ENCODE measurements at places on chromosomes 11 and 22.
A peak's percentile ranks its signal among the peaks of the same experiment; 100 is the strongest.

GRCh38 chr11:63623513-63624140 lies 9.4 kb upstream of the PLAAT3 start:
- DNase-seq: no peak

GRCh38 chr22:41595703-41596102 lies 6.1 kb upstream of the PMM1 start:
- DNase-seq: no peak

DNA sequence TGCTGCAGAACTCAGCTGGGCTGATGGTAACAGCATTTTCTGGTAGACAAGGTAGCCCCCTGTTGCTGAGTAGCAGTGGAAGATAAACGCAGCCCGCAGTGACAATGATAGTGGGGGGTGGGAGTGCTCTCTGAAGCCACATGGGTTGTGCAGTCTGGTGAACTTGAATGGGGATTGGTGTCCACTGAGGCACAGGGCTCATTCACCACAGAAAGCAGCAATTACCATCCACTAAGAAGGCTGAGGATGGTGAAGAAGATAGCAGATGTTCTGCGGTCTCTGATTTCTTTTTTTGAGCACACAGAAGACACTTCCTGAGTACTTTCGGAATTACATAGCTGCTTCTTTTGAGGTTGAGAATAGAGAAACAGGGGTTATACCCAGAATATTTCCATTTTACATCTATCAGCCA lies 150.3 kb downstream of the LRRC4C start:
- no peak for DNase-seq

- DNase-seq: no peak
Observed at GRCh38 chr11:16166571-16166970, 189.8 kb downstream of the SOX6 start.

DNA sequence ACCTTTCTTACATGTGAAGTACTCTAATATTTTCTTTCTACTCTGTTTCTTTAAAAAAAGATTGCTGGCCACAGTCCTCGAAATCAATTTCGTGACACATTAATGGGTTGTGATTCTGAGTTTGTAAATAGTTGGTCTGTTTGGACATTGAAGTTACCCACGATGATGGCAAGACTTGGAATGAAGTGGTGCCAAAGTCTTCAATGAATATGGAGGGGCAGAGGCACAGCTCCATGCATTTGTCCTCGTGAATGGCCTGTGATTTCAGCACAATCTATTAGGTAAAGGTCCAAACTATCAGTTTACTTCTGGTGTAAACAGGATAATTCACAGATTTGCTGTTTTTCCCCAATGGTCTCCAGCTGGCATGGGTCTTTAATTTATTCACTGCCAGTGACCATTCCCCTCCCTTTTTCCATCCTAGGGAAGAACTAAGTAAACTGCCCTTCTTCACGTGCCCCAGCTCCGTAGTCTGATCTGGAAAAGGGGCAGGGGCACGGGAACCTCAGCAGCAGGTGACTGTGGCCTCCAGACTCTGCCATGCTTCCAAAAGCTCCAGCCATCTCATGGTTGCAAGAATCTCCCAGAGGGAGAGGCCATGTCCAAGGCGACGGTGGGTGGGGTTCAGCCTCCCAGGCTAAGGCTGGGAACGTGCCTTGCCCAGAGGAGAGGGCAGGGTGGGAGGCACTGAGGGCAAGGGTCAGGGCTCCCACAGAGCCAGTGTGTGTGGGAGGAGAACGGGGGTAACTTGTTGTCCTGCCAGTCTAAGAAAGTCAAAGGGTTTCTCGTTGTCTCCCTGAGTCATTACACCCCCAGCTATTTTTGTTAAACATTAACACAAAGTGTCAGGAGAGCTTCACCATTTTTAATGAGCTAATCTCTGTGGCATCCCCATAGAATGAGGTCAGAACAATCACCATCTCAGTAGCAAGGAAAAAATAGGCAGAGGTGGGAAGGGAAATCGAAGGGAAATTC lies 16.9 kb upstream of the PEX26 start:
- no peak for DNase-seq

DNA sequence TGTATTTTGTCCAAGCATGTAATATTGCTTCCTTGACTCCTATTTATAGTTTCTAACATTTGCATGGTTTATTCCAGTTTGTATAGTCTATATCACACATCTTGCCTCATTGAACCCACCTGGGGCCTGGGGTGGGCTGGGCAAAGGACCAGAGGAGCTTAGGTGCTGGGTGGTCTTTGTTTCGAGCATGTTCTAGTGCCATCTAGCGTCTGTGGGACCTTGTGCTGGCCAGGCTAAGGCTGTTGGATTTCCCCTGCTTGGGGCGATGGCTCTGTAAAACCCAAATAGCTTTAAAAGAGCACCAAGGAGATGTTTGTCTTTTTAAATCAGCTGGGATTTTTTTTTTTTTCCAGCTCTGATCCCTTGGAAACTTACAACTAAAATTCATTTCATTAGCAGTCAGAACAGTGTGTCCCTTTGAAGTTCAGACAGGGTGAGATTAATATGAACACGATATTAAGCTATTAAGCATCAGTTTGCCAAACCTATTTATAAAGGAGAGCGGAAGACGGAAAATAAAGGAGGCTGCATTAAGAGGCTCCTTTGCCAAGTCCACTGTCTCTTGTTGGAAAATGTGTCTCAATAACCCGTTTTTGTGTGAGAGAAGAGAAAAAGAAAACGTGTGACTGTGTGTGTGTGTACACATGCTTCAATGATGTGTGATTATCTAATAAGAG lies 157.4 kb downstream of the COMMD9 start:
- no peak for DNase-seq

GRCh38 chr11:109229682-109230081 lies 192.3 kb upstream of the C11orf87 start:
- DNase-seq: no peak

DNA sequence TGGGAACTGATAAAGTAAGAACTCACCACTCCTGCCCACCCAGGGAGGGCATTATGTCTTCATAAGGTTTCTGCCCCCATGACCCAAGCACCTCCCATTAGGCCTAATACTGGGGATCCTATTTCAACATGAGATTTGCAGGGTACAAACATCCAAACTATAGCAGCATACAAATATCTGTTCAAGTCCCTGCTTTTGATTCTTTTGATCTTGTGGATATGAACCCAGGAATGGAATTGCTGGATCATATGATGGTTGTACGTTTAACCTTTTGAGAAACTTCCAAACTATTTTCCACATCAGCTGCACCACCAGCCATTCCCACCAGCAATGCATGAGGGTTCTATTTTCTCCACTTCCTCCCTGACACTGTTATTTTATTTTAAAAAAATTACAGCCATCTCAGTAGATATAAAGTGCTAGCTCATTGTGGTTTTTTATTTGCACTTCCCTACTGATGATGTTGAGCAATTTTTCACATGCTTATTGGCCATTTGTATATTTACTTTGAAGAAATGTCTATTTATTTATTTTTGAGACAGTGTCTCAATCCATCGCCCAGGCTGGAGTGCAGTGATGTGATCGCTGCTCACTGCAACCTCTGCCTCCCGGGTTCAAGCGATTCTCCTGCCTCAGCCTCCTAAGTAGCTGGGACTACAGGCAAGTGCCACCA lies 7.1 kb upstream of the ATG16L2 start:
- no peak for DNase-seq

- no peak for DNase-seq
Observed at GRCh38 chr11:87639753-87640364, 535.4 kb downstream of the RAB38 start.

GRCh38 chr11:3135481-3136440 lies 29.3 kb downstream of the OSBPL5 start:
- DNase-seq: no peak

DNA sequence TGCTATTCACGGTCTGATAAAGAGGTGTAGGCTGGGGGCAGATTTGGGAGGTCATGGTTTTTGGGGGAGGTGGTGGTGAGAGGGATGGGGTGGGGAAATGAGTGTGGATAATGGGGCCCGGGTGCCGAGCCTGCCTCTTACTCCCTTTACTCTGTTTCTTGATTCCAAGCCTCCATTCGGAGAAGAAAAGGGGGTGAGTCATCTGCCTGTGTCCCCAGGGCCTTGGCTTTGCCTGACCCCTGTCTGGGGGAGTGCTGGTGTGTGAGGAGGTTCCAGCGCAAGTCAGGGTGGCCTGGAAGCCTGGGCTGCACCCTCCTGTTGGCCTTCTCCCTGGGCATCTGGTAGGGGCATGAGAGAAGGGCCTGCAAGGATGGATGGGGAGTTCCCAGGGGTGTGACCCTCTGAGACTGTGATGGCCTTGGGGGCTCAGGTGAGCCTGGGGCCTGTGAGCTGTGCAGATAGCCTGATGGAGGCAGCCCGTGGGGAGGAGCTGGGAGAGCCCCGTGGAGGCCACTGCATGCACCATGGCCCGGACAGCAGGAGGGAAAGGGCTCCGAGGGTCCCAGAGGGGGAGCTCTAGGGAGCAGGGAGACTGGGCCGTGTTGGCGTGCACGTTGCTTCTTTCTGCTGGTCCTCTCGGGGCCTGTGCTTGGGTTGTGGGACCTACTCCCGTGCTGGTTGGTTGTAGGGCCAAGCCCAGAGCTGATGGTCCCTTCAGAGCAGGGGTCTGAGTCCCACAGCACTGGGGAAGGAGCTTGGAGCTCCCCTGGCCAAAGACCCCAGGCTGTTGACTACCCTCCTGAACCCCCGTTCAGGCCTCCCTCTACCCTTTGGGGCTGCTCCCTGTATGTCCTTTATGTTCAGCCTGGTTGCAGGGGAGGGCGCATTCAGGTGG lies 26.3 kb upstream of the ACR start:
- DNase-seq: no peak

DNA sequence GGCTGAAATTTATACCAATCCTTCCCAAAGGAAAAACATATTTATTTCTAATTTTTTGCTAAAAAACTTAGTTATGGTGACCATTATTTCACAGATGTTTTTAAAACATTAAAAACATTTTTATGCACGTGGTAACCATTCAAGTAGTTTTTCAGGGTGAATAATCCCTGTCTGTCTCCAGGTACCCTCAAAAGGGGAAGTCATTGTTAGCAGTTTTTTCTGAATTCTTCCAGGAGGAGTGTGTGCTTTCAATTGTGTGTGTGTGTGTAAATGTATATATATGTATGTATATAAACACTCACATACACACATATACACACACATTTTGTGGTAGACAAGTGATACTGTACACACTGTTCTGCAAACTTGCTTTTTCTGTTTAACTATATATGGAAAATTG lies 43.9 kb downstream of the MIAT start:
- no peak for DNase-seq

- no peak for DNase-seq
Observed at GRCh38 chr11:112464949-112465348, 204.3 kb upstream of the PLET1 start.

DNA sequence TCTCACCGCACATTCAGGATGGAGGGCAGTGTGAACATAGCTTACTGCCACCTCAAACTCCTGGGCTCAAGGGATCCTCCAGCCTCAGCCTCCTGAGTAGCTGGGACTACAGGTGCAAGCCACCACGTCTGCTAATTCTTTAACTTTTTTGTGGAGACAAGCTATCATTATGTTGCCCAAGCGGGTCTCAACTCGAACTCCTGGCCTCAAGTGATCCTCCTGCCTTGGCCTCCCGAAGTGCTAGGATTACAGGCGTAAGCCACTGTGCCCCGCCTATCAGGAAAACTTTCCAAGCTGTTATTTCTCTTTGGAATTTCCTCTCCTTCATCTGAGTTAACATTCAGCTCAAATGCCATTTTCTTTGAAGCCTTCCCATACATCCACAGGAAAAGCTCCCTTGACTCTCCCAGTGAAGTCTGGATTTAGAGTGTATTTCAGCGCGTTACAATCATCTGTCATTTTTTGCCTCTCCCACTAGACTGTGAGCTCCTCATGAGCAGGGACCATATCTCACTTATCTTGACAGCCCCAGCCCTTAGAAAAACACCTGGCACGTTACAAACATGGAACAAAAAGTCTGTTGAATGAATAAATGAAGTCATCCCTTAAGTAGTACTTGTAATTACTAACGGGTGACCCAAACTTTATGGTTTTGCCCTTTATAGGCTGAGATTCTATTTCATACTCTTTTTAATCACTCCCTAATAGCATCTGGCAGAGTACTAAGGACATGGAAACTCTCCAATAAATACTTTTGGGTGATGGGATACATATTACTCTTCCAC lies 2.2 kb downstream of the MRTFA start:
- DNase-seq: no peak

DNA sequence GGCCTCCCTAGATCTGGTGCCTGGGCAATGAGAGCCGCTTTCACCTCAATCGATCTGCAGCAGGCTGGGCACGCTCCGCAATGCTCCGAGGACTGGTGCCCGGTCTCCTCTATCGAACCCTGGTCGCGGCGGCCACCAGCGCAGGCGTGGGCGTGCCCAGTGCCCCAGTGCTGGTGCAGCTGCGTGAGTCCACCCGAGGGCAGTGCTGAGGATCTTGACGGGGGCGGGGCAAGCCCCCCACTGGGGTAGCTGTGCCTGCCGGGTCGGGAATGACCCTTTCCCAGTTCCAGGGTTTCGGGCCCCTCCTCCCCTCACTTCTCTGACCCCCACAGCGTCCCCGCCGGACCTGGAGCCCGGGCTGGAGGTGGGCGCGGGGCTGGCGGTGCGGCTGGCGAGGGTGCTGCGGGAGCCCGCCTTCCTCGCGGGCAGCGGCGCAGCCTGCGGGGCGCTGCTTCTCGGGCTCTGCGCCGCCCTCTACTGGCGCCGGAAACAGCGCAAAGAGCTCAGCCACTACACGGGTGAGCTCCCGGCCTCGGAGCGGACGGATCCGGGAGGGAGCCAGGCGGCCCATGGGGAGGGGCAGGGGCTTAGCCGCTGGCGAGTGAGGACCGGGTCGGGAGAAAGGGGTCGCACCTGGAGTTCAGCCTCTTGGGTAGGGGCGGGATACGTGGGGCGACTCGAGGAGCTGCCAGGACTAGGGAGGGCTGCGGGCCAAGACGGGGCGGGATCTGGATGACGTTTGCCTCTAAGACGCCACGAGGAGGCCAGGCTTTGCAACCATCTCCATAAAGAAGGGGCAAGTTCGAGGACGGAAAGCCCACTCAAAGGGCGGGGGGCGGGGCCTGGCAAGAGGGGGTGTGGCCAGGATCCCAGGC lies 10.9 kb downstream of the ROBO3 start:
- DNase-seq: peak; percentile 44

DNA sequence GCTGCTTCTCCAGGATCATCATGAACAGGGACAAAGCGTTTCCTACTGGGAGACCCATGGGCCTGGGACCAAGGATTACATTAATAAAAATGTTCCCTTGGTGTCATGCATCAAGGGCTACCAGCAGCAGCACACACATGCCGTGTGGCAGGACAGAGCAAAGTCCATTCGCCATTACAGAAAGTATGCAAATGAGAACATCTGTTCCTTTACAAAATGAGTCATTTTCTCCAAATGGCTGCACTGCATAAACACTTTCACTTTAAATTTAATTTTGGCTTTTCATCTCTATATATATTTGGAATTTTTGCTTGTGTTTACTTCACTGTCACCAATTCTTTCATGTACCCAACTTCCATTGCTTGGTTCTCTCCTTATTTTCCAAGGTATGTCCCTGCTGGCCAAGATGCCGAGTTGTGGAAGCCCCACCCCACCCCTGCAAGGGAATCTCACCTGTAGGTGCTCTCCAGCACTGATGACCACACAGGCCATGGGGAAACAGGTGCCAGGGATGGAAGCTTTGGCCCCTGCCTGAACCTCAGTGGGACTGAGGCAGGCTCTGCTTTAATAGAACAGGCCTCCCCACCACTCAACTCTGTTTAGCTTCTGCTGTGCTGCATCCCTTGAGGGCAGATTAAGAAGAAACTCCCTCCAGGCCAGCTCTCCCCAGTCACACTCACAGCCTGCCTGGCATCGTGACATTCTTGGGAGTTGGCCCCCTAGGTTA lies 15.6 kb upstream of the GNAZ start:
- no peak for DNase-seq

- no peak for DNase-seq
Observed at GRCh38 chr11:58923300-58923788, 15.9 kb upstream of the GLYATL1 start.

- no peak for DNase-seq
Observed at GRCh38 chr11:65274735-65275682, 13.2 kb downstream of the POLA2 start.

All from effector memory CD4-positive, alpha-beta T cell (primary cell).